ENCODE measurements at places on chromosomes 4 and X.

DNA sequence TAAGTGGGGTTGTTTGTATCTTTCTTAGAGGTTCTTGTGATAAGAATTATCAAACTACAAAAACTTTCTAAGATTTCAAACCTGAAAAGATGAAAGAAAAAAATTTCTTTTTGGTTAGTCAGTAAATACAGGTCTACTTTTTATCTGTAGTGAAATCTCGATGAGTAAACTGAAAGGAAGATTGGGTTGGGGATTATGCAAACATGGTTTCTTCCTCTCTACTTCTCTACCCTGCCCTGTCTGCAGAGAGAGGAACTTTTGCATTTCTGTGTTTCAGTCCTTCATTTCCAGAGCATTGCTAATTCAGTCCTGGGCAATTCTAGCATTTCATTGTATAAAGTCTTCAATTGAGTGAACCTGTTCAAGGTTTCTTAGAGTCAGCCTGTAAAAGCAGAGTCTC, 51.6 kb upstream of the IL2 start:
- no peak for DNase-seq

GRCh38 chr4:159413306-159413943, 310.5 kb downstream of the RAPGEF2 start:
- DNase-seq, result no peak

- no peak for DNase-seq
Measured at GRCh38 chr4:140372751-140373327, 607 bp upstream of the SCOC start.

DNA sequence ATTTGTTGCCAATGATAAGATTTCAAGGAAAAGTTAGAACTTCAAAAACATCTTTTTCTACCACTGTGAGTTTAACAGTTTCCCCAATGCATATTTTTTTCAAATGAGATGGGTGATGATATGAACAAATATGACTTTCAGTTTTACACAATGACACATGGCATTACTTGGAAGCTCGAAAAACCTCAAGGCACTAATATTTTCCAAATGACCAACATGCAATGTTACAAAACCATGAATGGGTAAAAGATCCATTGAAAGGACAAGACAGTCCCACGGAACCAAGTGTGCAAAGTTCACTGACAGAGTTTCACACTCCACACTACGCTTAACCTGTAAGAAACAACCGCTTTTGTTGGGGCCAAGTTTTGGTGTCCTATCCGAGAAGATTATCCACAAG, 84.5 kb downstream of the CD99L2 start:
- no peak for DNase-seq

GRCh38 chr4:2286904-2287593, 25.1 kb upstream of the MXD4 start:
- no peak for DNase-seq

DNA sequence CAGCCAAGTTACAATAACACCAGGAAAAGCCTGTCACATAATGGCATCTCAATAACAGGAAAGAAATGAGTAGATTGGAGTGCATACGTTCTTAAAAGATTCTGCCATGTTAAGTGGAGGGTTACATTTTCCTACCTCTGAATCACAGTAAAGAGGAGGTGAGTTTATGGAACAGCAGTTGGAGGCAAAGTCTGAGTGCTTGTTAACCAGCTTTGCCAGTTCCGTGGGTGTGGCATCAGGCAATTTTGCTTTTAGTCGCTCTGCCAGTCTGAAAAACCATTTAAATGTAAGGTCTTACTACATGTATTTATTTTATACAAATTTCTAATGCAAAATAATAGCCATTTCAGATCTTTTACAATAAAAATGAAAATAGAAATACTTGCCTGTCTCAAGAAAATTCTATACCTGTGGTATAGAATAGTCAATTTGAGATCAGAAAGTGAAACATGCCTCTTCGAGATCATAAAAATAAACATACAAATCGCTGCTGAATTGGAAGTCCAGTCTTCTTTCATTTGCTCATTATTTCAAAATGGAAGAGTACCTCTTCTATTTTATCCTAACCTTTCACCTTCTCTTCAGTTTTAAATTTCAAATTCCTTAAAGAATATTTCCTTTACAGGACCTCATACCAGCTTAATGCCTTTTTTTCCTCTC, 31.4 kb downstream of the GC start:
- no peak for DNase-seq

DNA sequence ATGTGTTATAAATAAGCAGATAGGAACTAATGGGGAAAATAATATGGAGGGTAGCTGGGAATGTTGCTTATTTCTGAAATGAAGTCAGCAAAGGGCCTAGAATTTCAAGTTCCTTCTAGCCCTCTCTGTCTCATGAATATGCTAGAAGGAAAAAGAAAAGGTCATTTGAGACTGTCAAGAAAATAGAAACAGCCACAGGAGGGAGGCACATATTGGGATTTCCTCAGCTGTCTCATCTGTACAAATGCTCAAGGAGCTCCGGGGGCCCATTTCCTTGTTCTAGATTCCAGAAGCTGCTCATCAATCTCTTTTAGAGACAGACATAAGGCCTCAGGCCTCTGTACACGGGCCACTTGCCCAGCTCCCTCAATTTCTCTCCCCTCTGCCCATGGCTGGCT, 127.6 kb upstream of the ETNPPL start:
- DNase-seq, result no peak

All from Caki2 (cell line).